ENCODE measurements at places on chromosomes 5 and 9. TPM values are rescaled to one million over a fixed set of nuclear protein-coding genes. Genes with fewer than 3 reads are reported as not detected.

LOX gene
- 1.7 TPM for total RNA-seq

SPATA31C2 gene
- total RNA-seq: 0.53 TPM

SH3GLB2 gene
- total RNA-seq: 21.1 TPM

SLCO6A1 gene
- total RNA-seq: not detected

PCDHGA3 gene
- 0.56 TPM for total RNA-seq

PCDHA9 gene
- 0.02 TPM for total RNA-seq

SPATA6L gene
- total RNA-seq: not detected

LMX1B gene
- 12.2 TPM for total RNA-seq

ORM1 gene
- not detected for total RNA-seq

RFESD gene
- 1.2 TPM for total RNA-seq

TGFBR1 gene
- total RNA-seq: 97.4 TPM

NSUN2 gene
- 53.0 TPM for total RNA-seq

NPR3 gene
- 0.23 TPM for total RNA-seq

IL9 gene
- total RNA-seq: not detected

SNX24 gene
- total RNA-seq: 15.3 TPM

CBY3 gene
- not detected for total RNA-seq

NR6A1 gene
- total RNA-seq: 5.1 TPM

LEAP2 gene
- total RNA-seq: 1.2 TPM

TAF11L11 gene
- not detected for total RNA-seq

IFNA2 gene
- total RNA-seq: not detected

PTPN3 gene
- 6.3 TPM for total RNA-seq

ZFP37 gene
- 10.1 TPM for total RNA-seq

GFI1B gene
- 0.53 TPM for total RNA-seq

DIRAS2 gene
- not detected for total RNA-seq

GABBR2 gene
- total RNA-seq: not detected

CD274 gene
- total RNA-seq: 0.49 TPM

PROB1 gene
- 0.59 TPM for total RNA-seq

ST8SIA4 gene
- total RNA-seq: 0.73 TPM

CDH18 gene
- total RNA-seq: 0.14 TPM

RASGRF2 gene
- total RNA-seq: 6.9 TPM

NFIL3 gene
- 9.2 TPM for total RNA-seq

ENTREP1 gene
- 0.08 TPM for total RNA-seq

CDX1 gene
- not detected for total RNA-seq

CERCAM gene
- 28.0 TPM for total RNA-seq

ADAMTS2 gene
- total RNA-seq: not detected

NRG2 gene
- 0.06 TPM for total RNA-seq

TRIM36 gene
- total RNA-seq: 15.3 TPM

DNAI1 gene
- 0.08 TPM for total RNA-seq

PCDHGC5 gene
- total RNA-seq: 1.3 TPM

RFX3 gene
- total RNA-seq: 2.7 TPM

PRPF4 gene
- total RNA-seq: 74.4 TPM

CDH6 gene
- total RNA-seq: 8.7 TPM

GPX8 gene
- total RNA-seq: 42.9 TPM

SHB gene
- 14.9 TPM for total RNA-seq

ENTPD2 gene
- total RNA-seq: 1.9 TPM

SPARC gene
- 1,265 TPM for total RNA-seq

CA9 gene
- 3.2 TPM for total RNA-seq

DAB2IP gene
- 18.2 TPM for total RNA-seq

MSX2 gene
- 7.0 TPM for total RNA-seq

POU5F2 gene
- total RNA-seq: 0.41 TPM

SOX30 gene
- not detected for total RNA-seq

IL13 gene
- not detected for total RNA-seq

Data from SJCRH30 (cell line).